ENCODE measurements at places on chromosomes 6 and 20. TPM values are rescaled to one million over a fixed set of nuclear protein-coding genes. Genes with fewer than 3 reads are reported as not detected.

DNA sequence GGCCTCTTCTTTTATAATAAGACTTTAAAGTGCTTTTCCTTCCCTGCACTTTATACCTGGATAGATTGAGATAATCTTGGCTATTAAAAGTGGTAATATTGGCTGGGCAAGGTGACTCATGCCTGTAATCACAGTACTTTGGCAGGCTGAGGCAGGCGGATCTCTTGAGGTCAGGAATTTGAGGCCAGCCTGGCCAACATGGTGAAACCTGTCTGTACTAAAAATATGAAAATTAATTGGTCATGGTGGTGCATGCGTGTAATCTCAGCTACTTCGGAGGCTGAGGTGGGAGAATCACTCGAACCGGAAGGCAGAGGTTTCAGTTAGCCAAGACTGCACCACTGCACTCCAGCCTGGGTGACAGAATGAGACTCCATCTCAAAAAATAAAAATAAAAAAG, 197.1 kb upstream of the RGS17 start:
- peaks cover 35% of the 10 kb centered on the region for H3K4me1 ChIP-seq
- H3K36me3 ChIP-seq = no peaks in the 10 kb centered on the region
- no peaks in the 10 kb centered on the region for H3K27me3 ChIP-seq
- H3K4me3 ChIP-seq = no peak overlapping the region
- DNase-seq = peak; percentile 72

DNA sequence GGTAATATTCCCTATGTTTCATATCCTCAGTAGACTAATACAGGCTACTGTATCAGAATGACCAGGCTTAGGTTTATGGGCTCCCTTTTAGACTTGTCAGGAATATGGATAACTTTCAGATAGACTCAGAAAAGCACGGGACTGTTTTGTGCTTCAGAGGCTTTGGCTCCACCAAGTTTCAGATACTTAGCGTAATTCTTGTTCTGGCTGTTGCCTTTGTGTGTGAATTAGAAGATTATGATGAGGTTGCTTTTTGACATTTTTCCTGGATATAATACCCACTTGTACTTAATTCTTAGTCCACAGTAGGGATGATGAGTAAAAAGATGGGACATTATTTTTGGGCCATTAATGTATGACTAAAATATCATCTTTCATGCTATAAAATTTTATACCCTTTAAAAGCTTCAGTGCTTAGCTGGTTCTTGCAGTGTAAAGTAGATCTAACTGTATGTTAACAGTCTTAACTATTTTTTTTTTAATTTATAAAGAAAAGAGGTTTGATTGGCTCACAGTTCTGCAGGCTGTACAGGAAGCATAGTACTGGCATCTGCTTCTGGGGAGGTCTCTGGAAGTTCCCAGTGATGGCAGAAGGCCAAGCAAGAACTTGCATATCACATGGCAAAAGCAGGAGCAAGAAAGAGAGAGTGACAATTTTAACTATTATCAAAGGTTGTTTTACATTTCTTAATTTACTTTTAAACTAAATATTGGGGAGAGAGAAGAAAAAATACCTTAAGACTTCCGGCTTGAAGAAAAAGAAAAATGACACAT, 120.7 kb downstream of the ZFAND3 start:
- no peaks in the 10 kb centered on the region for H3K27me3 ChIP-seq
- peak; percentile 67 for DNase-seq
- H3K4me3 ChIP-seq = no peak overlapping the region
- peaks cover 43% of the 10 kb centered on the region for H3K4me1 ChIP-seq
- no peaks in the 10 kb centered on the region for H3K36me3 ChIP-seq

GRCh38 chr20:34642009-34642408, 34.9 kb downstream of the PIGU start:
- no peak for DNase-seq
- no peak overlapping the region for H3K4me3 ChIP-seq
- no peak overlapping the region for H3K27ac ChIP-seq
- H3K36me3 ChIP-seq = no peaks in the 10 kb centered on the region

DNA sequence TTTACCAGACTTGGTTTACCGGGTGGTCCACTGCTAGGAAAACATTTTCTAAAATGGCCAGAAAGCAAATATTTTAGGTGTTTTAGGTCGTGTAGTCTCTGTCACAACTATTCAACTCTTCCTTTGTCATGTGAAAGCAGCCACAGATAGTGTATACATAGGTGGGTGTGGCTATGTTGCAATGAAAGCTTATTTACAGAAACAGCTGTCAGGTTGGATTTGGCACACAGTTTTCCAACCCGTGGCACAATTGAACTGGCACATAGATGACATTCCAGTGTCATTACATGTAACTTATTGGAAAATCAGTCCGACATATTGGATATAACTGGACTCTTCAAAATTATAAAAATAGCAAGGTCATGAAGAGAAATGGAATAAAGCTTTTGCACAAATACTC, 68.9 kb upstream of the KCNQ5 start:
- no peak overlapping the region for H3K4me3 ChIP-seq
- no peak overlapping the region for H3K27ac ChIP-seq
- DNase-seq = no peak
- H3K4me1 ChIP-seq = peaks cover 12% of the 10 kb centered on the region

DNA sequence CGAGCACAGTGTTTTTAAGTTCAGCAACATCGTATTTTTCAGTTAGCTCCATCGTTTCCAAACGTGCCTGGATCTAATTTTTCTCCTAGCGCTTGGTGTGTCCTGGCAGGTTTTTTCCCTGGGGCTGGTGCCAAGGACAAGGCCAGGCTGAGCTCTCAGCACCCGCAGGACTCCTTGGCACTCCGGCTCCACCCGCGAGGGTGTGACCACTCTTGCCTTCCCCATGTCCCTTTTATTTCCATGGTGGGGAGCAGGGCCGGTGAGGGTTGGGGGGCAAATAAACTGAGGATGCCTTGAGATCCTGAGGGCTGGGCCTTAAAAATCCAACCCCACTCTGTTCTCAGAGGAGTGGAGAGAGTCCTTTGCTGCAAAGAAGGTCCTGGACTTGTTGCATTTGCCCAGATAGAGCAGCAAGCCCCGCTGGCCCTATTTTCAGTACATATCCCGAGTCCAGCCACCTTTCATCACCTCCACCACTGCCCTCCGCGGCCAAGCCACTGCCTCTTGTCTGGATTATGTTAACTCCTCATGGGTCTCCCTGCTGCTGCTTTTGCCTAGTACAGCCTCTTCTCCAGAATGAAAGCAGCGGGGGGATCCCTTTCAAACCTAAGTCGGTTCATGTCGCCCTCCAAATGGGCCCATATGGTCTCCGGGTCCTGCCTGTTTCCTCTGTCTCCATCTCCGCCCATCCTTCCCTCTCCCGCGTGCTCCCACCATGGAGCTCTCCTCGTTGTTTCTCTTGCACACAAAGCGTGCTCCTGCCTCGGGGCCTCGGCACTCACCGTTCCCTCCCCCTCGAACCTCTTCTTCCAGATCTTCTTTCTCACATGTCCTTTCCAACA, 4.5 kb upstream of the RAB44 start:
- H3K27ac ChIP-seq = no peak overlapping the region
- no peaks in the 10 kb centered on the region for H3K27me3 ChIP-seq
- no peaks in the 10 kb centered on the region for H3K36me3 ChIP-seq
- DNase-seq = peak; percentile 87
- H3K4me1 ChIP-seq = peaks cover 14% of the 10 kb centered on the region

GRCh38 chr20:3316136-3316535, 77.1 kb upstream of the SLC4A11 start:
- no peak overlapping the region for H3K4me3 ChIP-seq
- H3K36me3 ChIP-seq = peaks cover 4% of the 10 kb centered on the region
- peaks cover 42% of the 10 kb centered on the region for H3K4me1 ChIP-seq
- DNase-seq = peak; percentile 12
- H3K27me3 ChIP-seq = no peaks in the 10 kb centered on the region
- peak overlapping the region; percentile 90 for H3K27ac ChIP-seq

DNA sequence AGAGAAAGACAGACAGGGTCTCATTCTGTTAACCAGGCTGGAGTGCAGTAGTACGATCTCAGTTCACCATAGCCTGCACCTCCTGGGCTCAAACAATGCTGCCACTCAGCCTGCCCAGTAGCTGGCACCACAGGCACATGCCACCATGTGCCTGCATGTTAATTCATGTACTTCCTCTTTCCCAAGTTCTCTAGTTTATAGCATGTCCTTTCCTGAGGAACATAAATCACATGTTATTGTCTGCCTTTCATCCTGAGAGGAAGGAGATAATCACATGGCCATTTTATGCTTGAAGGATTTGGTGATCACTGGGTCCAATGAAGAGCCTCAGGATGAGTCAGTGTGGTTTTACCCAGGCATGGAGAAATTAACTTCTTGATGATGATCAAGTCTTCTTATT, 47.9 kb downstream of the COL11A2 start:
- DNase-seq = no peak
- no peaks in the 10 kb centered on the region for H3K4me1 ChIP-seq
- H3K4me3 ChIP-seq = no peak overlapping the region
- H3K27ac ChIP-seq = no peak overlapping the region
- no peaks in the 10 kb centered on the region for H3K36me3 ChIP-seq

GRCh38 chr6:48564036-48564820, 453.2 kb upstream of the PTCHD4 start:
- no peak overlapping the region for H3K27ac ChIP-seq
- H3K27me3 ChIP-seq = no peaks in the 10 kb centered on the region
- H3K36me3 ChIP-seq = no peaks in the 10 kb centered on the region
- H3K4me1 ChIP-seq = no peaks in the 10 kb centered on the region
- no peak for DNase-seq
- H3K4me3 ChIP-seq = no peak overlapping the region

DNA sequence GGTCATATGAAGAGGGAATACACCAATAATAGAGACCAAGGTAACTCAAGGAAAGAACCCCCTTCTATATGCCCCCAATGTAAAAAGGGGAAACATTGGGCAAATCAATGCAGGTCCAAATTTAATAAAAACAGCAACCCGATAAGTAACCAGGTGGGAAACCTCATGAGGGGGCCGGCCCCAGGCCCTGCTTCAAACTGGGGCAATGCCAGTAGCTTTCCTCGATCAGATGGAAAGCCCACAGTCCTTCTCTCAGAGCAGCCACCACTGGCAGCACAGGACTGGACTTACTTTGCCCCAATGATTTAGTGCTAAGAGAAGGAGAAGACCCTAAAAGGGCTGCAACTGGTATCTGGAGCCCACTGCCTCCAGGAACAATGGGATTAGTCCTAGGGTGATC, 65.6 kb upstream of the ASCC3 start:
- no peak overlapping the region for H3K27ac ChIP-seq
- H3K27me3 ChIP-seq = no peaks in the 10 kb centered on the region
- H3K4me3 ChIP-seq = no peak overlapping the region
- H3K4me1 ChIP-seq = no peaks in the 10 kb centered on the region
- H3K36me3 ChIP-seq = no peaks in the 10 kb centered on the region
- DNase-seq = no peak

DNA sequence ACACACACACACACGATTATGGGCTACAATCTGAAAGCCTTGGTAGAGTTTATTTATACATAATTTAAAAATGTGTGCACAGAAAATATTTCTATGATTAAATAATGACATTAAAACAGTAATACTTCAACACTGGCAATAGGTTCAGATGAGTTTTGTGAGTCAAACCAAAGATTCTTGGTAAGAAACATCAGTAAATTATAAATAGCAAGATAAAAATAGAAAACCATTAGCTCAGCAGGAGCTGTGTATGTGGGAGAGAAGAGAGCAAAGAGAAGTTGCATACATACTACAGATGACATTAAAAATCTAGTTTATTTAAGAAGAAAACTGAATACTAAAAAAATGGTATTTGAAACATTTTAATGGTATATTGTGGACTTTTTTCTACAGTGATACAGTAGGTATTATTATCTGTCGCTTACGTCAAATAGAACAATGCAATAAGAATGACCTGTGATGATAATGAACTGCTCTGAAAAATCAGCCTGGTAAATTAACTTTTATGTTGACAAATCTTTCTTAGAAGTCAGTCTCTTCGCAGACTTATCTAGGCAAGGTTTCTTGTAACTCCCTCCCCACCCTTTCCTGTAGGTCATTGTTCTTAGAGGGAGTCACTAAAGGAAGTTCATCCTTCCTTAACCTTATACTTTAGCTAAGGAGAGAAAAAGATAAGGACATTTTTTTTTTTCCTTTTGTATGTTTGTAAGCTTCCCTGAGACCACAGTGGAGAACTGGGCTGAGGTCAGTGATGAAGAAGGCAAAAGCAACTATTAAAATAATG, 149.3 kb downstream of the GJA1 start:
- no peaks in the 10 kb centered on the region for H3K4me1 ChIP-seq
- H3K36me3 ChIP-seq = no peaks in the 10 kb centered on the region
- DNase-seq = no peak
- H3K4me3 ChIP-seq = no peak overlapping the region

DNA sequence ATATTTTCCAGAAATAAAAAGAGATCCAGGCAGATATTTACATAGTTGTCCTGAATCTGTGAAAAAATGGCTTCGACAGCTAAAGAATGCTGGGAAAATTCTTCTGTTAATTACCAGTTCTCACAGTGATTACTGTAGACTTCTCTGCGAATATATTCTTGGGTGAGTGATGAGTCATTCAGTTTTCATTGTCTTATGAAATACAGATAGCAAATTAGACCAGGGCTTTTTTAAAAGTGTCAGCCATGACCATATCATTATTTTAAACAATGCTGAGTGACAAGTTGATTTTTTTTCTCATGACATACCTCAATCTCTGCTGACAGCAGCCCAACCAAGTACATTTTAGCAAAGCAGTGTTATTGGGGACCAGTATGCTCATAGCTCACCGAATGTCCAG, 32.8 kb downstream of the TSPYL4 start:
- H3K27ac ChIP-seq = no peak overlapping the region
- no peaks in the 10 kb centered on the region for H3K27me3 ChIP-seq
- no peaks in the 10 kb centered on the region for H3K4me1 ChIP-seq
- H3K36me3 ChIP-seq = no peaks in the 10 kb centered on the region

GRCh38 chr6:147544420-147544819, 35.9 kb downstream of the SAMD5 start:
- H3K4me3 ChIP-seq = no peak overlapping the region
- no peaks in the 10 kb centered on the region for H3K4me1 ChIP-seq
- no peaks in the 10 kb centered on the region for H3K36me3 ChIP-seq
- H3K27ac ChIP-seq = no peak overlapping the region
- no peak for DNase-seq
- no peaks in the 10 kb centered on the region for H3K27me3 ChIP-seq

DNA sequence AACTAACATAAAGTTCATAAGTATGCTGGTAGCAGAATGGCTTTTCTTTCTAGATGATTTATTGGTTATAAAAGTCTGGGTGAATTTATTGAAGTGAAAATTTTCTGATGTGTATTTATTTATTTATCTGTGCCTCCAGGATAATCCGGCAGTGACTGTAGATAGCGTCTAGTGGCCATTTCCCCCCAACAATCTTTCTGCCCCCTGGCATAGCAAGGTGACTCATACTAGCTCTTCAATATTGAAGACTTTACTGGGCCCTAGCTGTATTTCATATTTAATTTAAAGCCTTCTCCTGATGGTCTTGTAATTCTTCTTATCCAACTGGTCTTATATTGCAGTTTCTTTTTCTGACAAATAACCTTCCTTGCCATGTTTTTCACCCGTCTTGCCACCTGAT, 154.1 kb upstream of the SGK1 start:
- no peak overlapping the region for H3K4me3 ChIP-seq
- no peak for DNase-seq
- no peaks in the 10 kb centered on the region for H3K36me3 ChIP-seq
- H3K4me1 ChIP-seq = no peaks in the 10 kb centered on the region

- no peak for DNase-seq
- H3K27ac ChIP-seq = no peak overlapping the region
- H3K4me1 ChIP-seq = no peaks in the 10 kb centered on the region
- H3K4me3 ChIP-seq = no peak overlapping the region
These were observed 273.0 kb downstream of the TFAP2A start for GRCh38 chr6:10141746-10142443.

OR2H2 gene
- total RNA-seq = not detected

HNF4A gene
- not detected for total RNA-seq

TNF gene
- total RNA-seq = 0.42 TPM

DCDC2 gene
- 12.5 TPM for total RNA-seq
